WTC11 (cell line): ENCODE measurements at places on chromosomes 11 and 22. TPM values are rescaled to one million over a fixed set of nuclear protein-coding genes. Genes with fewer than 3 reads are reported as not detected.

The SLC35E4 gene
- 5.2 to 5.5 TPM (median 5.3 TPM) in 3 replicates for total RNA-seq

The RAG2 gene
- not detected in 3 replicates for total RNA-seq

The PMM1 gene
- 14.8 to 15.7 TPM (median 15.0 TPM) in 3 replicates for total RNA-seq

The B3GAT1 gene
- 20.9 to 30.0 TPM (median 23.1 TPM) in 3 replicates for total RNA-seq

The C11orf24 gene
- 41.8 to 53.7 TPM (median 43.8 TPM) in 3 replicates for total RNA-seq

The LRRC56 gene
- 2.3 to 3.4 TPM (median 2.5 TPM) in 3 replicates for total RNA-seq

- DNase-seq, result no peak
Observed at GRCh38 chr11:127935081-127935480, 652.3 kb downstream of the ETS1 start.

DNA sequence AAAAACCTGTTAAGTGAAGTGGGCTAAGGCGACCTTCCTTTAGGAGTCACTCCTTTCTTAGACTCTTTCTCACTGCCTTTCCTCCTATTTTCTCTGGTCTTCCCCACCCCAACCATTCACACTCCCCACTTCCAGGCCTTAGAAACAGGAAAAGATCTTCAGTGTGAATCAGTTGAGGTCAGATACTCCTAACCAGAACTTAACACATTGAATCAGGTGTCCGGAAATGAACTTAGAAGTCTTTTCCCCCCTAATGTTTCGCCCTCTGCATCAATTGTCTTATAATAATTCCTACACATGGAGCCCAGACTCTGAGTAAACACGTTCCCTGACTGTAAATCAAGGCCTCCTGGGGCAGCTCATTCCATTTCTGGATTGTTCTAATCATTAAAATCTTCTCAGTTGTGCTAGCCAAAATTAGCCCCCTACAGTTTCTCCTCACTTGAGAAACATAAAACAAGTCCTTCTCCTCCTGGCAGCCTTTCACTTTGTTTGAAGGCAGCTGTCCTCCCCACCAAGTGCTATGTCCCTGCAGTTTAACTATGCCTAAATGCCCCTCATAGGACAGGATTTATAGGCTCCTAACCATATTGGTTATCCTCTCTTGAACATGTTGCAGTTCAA is 32.7 kb upstream of the USP47 start:
- no peak for DNase-seq

DNA sequence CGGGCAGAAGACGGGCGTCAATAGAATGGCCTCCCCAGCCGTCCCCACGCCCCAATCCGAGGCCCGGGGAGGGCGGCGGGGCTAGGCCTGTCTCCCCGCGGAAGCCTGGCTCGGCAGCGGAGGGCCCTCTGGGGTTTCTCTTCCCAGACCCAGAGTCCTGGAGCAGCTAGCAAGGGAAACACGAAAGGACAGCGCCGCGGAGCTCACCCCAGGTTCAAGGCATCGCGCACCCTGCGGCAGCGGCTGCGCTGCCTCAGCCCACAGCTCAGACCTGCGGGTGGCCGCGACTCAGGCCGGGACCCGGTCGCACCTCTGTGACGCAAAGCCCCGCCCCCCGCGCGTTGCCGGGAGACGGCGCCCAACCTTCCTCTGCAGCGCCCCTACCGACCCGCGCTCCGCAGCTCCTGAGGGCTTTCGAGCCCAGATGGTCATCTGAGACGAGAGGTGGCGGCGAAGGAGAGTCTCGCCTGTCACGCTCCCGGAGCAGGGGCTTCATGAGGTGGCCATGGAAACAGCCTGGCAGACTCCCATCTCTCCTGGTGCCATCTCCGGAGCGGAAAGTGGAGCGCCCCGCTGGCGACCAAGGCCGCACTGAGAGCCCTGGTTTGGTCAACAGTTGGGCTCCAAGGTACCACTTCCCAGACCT is at the start of gene RNF141:
TSS of gene RNF141 (minus strand) at position 273 of the 646 bp plus-strand sequence. CDS start 7,029 bp downstream, outside the sequence.
- DNase-seq, result peak; percentile 99

GRCh38 chr11:46105926-46106325 is 15.3 kb downstream of the PHF21A start:
- DNase-seq, result no peak

GRCh38 chr22:25853501-25854284 is 111.7 kb downstream of the MYO18B start:
- no peak for DNase-seq

- DNase-seq, result no peak
Observed at GRCh38 chr11:118151431-118151830, 1.2 kb downstream of the SCN4B start.

- DNase-seq, result no peak
Observed at GRCh38 chr11:86460461-86461385, 86.0 kb downstream of the CCDC81 start.

- DNase-seq, result no peak
Observed at GRCh38 chr11:20221566-20221965, 61.3 kb upstream of the DBX1 start.

GRCh38 chr11:1199751-1200610 is 22.9 kb upstream of the MUC5B start:
- peak; percentile 11 for DNase-seq

DNA sequence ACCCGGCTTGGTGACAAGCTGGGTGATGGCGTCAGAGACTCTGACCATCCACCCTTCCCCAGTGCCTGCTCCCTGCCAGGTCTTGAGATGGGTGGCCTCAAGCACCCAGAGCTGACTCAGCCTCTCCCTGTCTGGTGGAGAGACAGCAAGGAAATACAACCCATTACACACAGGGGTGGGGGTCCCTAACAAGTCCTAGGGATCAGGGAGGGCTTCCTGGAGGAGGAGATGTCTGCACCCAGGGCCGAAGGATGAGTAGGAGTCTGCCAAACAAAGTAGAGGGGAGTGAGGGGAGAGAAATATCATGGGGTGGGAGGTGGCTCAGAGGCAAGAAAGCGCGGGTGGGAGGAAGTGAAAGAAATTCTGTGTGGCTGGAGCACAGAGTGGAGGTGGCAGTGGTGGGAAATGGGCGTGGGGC is 6.8 kb downstream of the MAFF start:
- no peak for DNase-seq

DNA sequence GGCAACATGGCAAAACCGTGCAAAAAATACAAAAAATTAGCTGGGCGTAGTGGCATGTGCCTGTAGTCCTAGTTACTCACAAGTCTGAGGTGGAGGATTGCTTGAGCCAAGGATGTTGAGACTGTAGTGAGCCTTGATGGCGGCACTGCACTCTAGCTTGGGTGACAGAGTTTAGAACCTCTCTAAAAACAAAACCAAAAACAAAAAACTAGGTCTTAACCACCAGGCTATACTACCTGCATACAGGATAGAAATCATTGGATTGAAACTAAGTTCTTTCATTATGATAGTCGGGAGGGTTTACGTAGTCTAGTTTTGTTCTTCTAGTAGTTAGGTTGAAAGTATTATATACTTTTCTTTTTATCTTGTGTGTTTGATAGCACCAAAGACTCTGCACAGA is 5.8 kb downstream of the RNF214 start:
- DNase-seq, result no peak

DNA sequence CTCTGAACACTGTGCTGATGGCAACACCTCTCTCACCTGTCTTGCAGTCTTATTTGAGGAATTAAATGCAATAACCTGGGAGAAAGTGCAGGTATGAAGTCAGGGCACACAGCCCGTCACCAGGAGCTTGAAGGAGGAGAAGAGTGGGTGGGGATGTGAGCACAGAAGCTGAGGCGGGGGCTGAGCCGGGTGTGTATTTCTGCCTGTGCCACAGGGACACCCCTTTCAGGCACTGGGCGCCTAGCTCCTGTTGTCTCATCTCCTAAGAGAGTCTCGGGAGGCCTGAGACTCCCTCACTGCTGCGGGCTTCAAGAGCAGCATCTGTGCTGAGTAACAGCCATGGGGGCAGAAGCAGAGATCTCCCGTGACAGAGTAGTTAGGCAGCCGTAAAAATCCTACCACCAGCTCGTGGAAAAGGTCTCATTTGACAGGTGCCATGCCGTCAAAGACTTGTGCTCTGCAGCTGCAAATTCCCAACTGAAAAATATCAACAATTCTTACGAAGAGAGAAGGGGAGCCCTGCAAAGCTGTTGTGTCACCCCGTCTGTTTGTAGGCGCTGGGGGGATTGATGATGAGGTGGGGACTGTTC is 26.8 kb downstream of the PARVB start:
- DNase-seq, result no peak

DNA sequence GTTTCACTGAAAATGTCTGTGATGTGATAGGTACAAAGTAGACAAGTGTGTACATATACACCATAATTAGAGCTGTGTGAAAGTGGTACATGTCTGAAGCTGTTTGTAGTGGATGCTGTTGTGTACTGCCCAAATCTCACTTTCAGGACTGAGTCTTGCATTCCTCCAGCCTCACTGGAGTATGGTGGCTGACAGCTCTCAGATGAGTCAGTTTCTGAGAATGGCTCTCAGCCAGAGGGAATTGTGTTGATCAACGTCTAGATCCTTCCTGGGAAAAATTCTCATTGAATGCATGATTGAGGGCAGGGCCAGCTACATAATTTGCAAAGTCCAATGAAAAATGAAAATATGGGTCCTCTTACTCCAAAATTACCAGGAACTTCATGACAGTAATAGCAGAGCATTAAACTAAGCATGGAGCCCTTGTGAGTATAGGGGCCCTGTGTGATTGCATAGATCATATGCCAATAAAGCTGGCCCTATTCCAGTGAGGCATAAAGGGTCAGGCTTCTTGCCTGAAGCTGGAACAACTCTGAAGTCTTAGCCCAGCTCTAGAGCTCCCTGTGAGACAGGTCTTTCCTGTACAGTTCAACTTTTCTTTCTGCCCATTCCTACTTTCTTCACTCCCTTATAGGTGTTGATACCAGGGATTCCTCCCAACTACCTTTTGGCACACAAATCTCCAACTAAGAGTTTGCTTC is 10.8 kb upstream of the CYP2R1 start:
- DNase-seq, result no peak

- DNase-seq, result no peak
Observed at GRCh38 chr22:27483095-27483785, 318.3 kb downstream of the MN1 start.
